H1 (cell line): ENCODE measurements at places on chromosomes 1 and 21.

DNA sequence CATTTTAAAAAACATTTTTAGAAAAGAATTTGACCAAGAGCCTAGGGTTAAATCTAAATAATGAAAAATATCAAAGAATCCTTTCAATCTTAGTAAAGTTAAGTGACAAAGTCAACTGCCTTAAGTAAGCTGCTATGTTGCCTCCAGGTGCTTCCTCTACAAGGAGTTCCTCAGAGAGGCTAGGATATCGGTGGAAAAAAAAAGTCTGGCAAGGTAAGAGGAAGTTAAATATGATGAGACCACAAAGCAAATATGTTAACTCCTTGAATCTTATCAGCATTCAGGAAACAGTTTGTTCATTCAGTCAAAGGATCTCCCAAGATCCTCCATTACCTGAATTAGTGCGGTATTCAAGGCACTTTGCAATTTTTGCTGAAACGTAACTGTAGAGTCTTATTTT is 563.5 kb downstream of the PTPRC start:
- no peak for DNase-seq
- H3K27ac ChIP-seq: no peak overlapping the region
- H3K4me3 ChIP-seq: no peak overlapping the region
- H3K27me3 ChIP-seq: no peaks in the 10 kb centered on the region
- no peaks in the 10 kb centered on the region for H3K36me3 ChIP-seq

- H3K27me3 ChIP-seq: peaks cover 67% of the 10 kb centered on the region
- no peak overlapping the region for H3K27ac ChIP-seq
- peaks cover 3% of the 10 kb centered on the region; the same call in 1 of the 2 replicates for H3K4me1 ChIP-seq
- H3K4me3 ChIP-seq: peak overlapping the region; percentile 68
- no peaks in the 10 kb centered on the region for H3K36me3 ChIP-seq
Measured at GRCh38 chr1:207959141-207959825, 48.4 kb upstream of the CD34 start.

DNA sequence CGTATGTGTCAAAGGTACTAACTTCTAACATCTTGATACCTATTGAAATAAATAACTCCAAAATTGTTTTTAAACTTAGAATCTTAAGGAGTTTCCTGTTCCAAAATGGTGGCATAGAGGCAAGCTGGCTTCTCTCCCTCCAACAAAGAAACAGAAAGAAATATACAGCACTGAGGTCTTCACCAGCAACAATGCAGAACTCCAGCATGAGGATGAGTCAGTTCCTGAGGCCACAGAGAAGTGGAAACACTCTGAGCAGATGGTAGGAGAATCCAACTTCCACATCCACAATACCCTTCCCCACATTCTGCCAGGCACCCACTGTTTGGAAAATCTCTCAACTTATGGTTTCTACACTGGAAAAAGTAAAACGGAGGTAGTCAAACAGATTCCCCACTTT is 12.2 kb upstream of the PPIH start:
- H3K27me3 ChIP-seq: no peaks in the 10 kb centered on the region
- H3K36me3 ChIP-seq: no peaks in the 10 kb centered on the region
- no peak for DNase-seq
- no peak overlapping the region for H3K27ac ChIP-seq

GRCh38 chr1:117570988-117571409 is 34.8 kb upstream of the TENT5C start:
- H3K27ac ChIP-seq: no peak overlapping the region
- H3K4me1 ChIP-seq: peaks cover 9% of the 10 kb centered on the region
- no peaks in the 10 kb centered on the region for H3K36me3 ChIP-seq
- DNase-seq: no peak
- H3K4me3 ChIP-seq: no peak overlapping the region

DNA sequence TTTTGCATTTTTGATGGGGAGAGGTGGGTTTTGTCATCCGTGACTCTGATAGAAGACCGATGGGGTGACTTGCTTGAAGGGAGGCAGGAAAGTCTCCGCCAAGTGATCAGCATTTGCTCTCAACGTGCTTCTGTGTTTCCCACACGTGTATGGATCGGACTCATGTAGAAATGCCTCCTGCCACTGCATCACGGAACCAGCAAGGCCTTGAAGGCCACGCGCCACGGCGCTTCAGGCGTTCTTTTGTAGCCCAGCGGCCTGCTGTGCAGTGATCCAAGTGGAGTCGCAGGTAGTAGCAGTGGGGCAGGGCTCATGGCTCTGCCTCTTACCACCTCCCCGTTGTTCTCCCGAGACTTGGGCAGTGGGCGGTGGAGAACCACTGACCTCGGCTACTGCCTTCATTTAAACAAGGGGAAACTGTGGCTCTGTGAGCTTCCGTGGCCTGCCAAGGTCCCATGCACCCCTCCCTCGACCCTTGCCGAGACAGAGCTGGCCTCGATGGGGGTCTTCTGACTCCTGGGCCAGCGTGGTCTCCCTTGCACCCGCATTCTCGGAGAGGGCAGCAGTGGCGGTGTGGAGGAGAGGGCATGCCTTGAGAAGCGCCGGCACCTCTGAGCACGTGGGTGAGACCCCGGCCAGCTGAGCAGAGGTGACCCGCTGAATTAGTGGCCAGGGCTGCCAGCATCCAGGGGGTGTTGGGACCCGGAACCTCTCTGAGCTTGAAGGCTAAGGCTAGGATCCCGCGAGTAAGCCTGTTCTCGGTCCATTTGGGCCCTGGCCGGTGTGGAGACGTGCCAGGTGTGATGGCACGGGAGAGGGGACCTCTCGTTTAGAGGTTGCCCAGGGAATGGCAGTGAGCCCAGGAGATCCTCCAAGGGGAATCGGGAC is 46.1 kb upstream of the ABCG1 start:
- no peaks in the 10 kb centered on the region for H3K27me3 ChIP-seq
- no peak for DNase-seq
- no peak overlapping the region for H3K27ac ChIP-seq
- H3K4me1 ChIP-seq: no peaks in the 10 kb centered on the region
- H3K4me3 ChIP-seq: no peak overlapping the region

DNA sequence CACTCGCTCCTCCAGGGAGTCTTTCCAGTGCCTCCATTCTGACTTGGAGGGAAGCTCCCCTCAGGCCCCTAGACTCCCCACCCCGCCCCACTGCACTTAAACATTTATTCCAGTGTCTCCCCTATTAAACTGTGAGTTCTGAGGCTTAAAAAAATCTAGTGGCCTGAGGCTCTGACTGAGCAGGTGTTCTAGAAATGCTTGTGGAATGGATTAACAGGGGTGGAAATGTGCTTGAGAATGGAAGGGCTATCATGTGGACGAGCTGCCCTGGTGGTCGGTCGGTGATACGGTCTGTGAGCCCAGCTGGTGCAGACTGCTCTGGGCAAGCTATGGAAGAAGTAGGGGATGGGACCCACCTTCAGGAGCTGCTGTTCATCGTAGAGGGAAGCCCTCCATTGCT is 130.2 kb downstream of the PEX14 start:
- no peak overlapping the region for H3K4me3 ChIP-seq
- H3K27me3 ChIP-seq: no peaks in the 10 kb centered on the region
- no peak overlapping the region for H3K27ac ChIP-seq
- H3K36me3 ChIP-seq: no peaks in the 10 kb centered on the region

- no peaks in the 10 kb centered on the region for H3K36me3 ChIP-seq
- DNase-seq: peak; percentile 59
- H3K4me3 ChIP-seq: peak overlapping the region; percentile 35
- H3K4me1 ChIP-seq: peaks cover 12% of the 10 kb centered on the region
- no peak overlapping the region for H3K27ac ChIP-seq
- peaks cover 28% of the 10 kb centered on the region for H3K27me3 ChIP-seq
Measured at GRCh38 chr1:98049370-98050135, 128.7 kb upstream of the DPYD start.

DNA sequence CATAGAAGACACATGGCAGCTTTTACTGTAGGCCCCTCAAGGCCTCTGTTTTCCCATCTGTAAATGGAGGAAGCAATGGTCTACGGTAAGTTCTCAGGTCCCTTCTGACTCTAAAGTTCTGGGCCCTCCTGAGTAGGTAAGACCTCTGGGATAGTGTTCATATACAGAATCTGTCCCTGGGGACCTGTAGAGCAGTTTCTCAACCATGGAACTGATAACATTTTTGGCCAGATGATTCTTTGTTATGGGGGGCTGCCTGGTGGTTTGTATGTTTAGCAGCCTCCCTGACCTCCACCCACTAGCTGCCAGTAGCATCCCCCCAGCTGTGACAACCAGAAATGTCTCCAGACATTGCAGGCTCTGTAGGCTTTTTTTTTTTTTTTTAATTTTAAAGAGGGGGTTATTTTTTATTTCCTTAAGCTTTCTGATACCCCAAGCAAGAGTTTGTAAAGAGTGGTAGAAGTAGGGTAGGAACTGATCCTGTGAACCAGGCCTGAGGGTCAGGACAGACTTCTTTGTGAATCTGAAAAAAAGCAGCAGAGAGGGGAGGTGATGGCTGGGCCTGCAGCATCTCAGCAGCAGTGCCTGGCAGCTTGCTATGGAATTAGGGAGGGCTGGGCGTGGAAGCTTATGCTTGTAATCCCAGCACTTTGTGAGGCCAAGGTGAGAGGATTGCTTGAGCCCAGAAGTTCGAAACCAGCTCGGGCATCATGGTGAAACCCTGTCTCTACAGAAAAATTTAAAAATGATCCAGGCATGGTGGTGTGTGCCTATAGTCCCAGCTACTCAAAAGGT is 20.2 kb upstream of the TCEA3 start:
- H3K4me1 ChIP-seq: no peaks in the 10 kb centered on the region
- H3K27ac ChIP-seq: no peak overlapping the region
- peaks cover 6% of the 10 kb centered on the region for H3K36me3 ChIP-seq
- no peak for DNase-seq

DNA sequence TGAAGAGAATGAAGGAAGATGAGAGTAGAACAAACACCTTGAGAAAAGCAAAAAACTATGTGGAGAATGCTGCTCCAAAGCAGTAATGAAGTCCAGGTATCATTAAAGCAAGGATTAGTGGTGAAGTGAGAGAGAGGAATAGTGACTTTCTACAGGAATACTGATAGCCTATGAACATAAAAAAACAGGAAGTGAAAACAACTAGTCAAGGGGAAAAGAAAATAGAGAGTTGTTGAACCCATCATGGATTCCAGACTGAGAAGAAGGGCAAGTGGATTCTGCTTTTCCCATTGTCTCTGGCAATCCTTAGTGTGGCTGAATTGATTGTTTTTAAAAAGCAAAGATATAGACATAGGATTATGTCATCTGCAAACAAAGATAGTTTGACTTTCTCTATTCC is 119.9 kb upstream of the LHX8 start:
- H3K36me3 ChIP-seq: no peaks in the 10 kb centered on the region
- H3K4me3 ChIP-seq: no peak overlapping the region
- no peaks in the 10 kb centered on the region for H3K27me3 ChIP-seq
- H3K27ac ChIP-seq: no peak overlapping the region
- no peaks in the 10 kb centered on the region for H3K4me1 ChIP-seq
- DNase-seq: no peak

DNA sequence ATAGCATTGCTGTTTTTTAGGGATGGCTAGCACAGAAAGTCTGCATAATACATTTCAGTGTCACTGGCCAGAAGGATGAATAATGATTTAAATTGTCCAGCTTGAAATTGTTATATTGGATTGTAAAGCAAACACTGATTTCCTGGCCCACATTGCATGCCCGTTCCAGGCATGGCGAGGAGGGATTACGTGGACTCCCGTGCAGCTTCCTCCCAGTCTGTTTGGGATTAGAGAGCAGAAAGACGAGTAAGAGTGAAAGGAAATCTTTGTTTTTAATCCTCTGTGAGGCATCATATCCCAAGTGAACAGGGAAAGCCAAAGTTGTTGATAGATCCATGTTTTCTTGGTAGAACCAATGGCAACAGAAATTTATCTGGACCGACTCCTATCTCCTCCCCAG is 8.4 kb downstream of the TRIM58 start:
- H3K4me1 ChIP-seq: no peaks in the 10 kb centered on the region
- DNase-seq: no peak
- no peaks in the 10 kb centered on the region for H3K27me3 ChIP-seq
- no peak overlapping the region for H3K4me3 ChIP-seq
- H3K36me3 ChIP-seq: no peaks in the 10 kb centered on the region
- no peak overlapping the region for H3K27ac ChIP-seq

GRCh38 chr1:235408503-235408960 is 41.3 kb downstream of the TBCE start:
- H3K36me3 ChIP-seq: no peaks in the 10 kb centered on the region
- H3K27me3 ChIP-seq: no peaks in the 10 kb centered on the region
- no peak for DNase-seq
- H3K4me1 ChIP-seq: no peaks in the 10 kb centered on the region
- H3K4me3 ChIP-seq: no peak overlapping the region

- H3K4me1 ChIP-seq: no peaks in the 10 kb centered on the region; the same call in 1 of the 2 replicates
- no peak overlapping the region for H3K4me3 ChIP-seq
- no peak for DNase-seq
- no peaks in the 10 kb centered on the region for H3K36me3 ChIP-seq
- no peak overlapping the region for H3K27ac ChIP-seq
- no peaks in the 10 kb centered on the region for H3K27me3 ChIP-seq
Measured at GRCh38 chr1:8284127-8284526, 33.8 kb upstream of the SLC45A1 start.

GRCh38 chr1:162171111-162171510 is 101.6 kb downstream of the NOS1AP start:
- no peaks in the 10 kb centered on the region; the same call in 1 of the 2 replicates for H3K27me3 ChIP-seq
- no peaks in the 10 kb centered on the region for H3K36me3 ChIP-seq
- no peak overlapping the region for H3K4me3 ChIP-seq

- no peaks in the 10 kb centered on the region for H3K36me3 ChIP-seq
- H3K27ac ChIP-seq: no peak overlapping the region
- H3K27me3 ChIP-seq: no peaks in the 10 kb centered on the region
Measured at GRCh38 chr1:183989078-183989577, 48.4 kb downstream of the COLGALT2 start.

DNA sequence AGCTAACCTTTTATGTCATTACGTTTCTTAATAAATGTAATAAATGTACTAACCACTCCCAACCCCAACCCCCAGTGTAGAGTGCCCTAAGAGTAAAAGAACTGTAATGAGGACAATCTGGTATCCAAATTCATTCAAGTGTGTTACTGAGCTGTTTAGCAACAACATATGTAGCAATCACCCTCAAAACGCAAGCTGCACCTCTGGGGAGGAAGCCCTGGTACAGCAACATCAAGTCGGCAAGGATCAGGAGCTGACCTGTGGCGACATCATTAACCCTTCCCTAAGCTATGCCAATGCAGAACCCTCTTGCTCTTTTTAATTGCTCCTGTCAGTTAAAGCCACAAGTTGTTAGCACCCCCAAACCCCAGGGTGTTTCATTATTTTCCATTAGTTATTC is 47.1 kb downstream of the STX6 start:
- no peaks in the 10 kb centered on the region for H3K27me3 ChIP-seq
- no peaks in the 10 kb centered on the region for H3K4me1 ChIP-seq

DNA sequence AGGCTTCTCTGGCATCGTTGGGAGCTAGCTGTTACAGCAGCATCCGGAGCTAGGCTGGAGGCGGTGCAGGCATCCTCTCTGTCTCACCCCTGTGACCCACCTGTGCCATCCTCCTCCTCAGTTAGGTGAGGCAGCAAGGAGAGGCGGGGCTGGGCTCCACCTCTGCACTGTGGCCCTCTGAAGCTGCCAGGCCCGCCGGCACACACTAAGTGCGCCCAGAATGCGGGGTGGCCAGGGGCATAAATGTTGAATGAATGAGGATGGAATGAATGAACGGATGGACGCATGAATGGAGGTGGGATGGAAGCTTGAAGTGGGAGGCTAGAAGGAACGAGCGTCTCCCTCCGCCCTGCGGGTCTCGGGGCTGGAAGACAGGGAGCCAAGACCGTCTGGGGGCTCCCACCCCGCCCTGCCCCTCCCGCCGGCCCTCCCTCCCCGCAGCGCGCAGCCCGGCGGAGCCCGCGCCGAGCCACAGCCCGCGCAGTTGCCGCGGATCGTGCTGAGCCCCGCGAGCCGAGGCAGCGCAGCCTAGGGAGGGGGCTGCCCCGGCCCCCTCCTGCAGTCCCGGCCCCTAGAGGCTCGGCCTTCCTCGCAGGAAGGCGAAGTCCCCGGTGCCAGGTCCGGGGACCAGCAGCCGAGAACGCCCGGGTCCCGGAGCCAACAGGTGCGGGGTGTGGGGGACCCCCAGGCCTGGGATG is at the start of gene HCRTR1:
HCRTR1 (plus strand) TSS at position 472 of the 698 bp plus-strand sequence. CDS start 1,504 bp downstream, outside the sequence.
- H3K36me3 ChIP-seq: no peaks in the 10 kb centered on the region
- H3K4me3 ChIP-seq: peak within 1 kb of the TSS; percentile 57
- DNase-seq: no peak
- peaks cover 12% of the 10 kb centered on the region for H3K27me3 ChIP-seq
- no peak within 1 kb of the TSS for H3K27ac ChIP-seq
